ENCODE measurements at places on chromosomes 6 and 20. TPM values are rescaled to one million over a fixed set of nuclear protein-coding genes. Genes with fewer than 3 reads are reported as not detected.

CDSN gene
- total RNA-seq, result 0.06 TPM

CLPSL2 gene
- total RNA-seq, result not detected

MAP1LC3A gene
- 104 TPM for total RNA-seq

- no peak for DNase-seq
Observed at GRCh38 chr6:138086573-138087196, 20.5 kb downstream of the PERP start.

PACSIN1 gene
- 2.5 TPM for total RNA-seq
